ENCODE measurements at places on chromosomes 11 and 22. TPM values are rescaled to one million over a fixed set of nuclear protein-coding genes. Genes with fewer than 3 reads are reported as not detected.

The SLC6A5 gene
- not detected for total RNA-seq

The MUC6 gene
- not detected for total RNA-seq

The CARD16 gene
- not detected for total RNA-seq

The KCTD21 gene
- 8.3 TPM for total RNA-seq

The DCDC1 gene
- 0.64 TPM for total RNA-seq

The SEPTIN3 gene
- 1.3 TPM for total RNA-seq

The CEP126 gene
- total RNA-seq: 3.5 TPM

The SCGB1A1 gene
- total RNA-seq: not detected

The RIMBP3B gene
- 0.71 TPM for total RNA-seq

The CST6 gene
- total RNA-seq: not detected

The PYGM gene
- total RNA-seq: 0.79 TPM

The ROM1 gene
- total RNA-seq: 4.6 TPM

The PDE3B gene
- 2.0 TPM for total RNA-seq

The TMPRSS6 gene
- not detected for total RNA-seq

The HTR3B gene
- not detected for total RNA-seq

The VPS37C gene
- total RNA-seq: 17.7 TPM

The TIGD3 gene
- total RNA-seq: 1.0 TPM

The KDM4E gene
- total RNA-seq: not detected

The OR6A2 gene
- total RNA-seq: not detected

The HTR3A gene
- not detected for total RNA-seq

The MYBPC3 gene
- total RNA-seq: not detected

The SCUBE1 gene
- 0.15 TPM for total RNA-seq

The OR8D1 gene
- total RNA-seq: not detected

The TLCD5 gene
- 8.0 TPM for total RNA-seq

The OR1S1 gene
- not detected for total RNA-seq

The SLN gene
- 0.50 TPM for total RNA-seq

The FAM111B gene
- total RNA-seq: 7.7 TPM

The APOL3 gene
- total RNA-seq: 0.05 TPM

The GPR83 gene
- 0.06 TPM for total RNA-seq

The RAB38 gene
- 0.79 TPM for total RNA-seq

The NCR3LG1 gene
- total RNA-seq: 1.9 TPM

The KLHDC7B gene
- total RNA-seq: not detected

The OR8A1 gene
- not detected for total RNA-seq

The OTOG gene
- total RNA-seq: not detected

The DEFB131B gene
- not detected for total RNA-seq

The CCDC73 gene
- total RNA-seq: 0.05 TPM

The UBTFL1 gene
- not detected for total RNA-seq

The LGR4 gene
- total RNA-seq: 35.9 TPM

The RTN4RL2 gene
- 106 TPM for total RNA-seq

The OR52B2 gene
- not detected for total RNA-seq

The METTL15 gene
- total RNA-seq: 7.6 TPM

The MUC2 gene
- 0.21 TPM for total RNA-seq

The APOL4 gene
- total RNA-seq: not detected

The DENND6B gene
- total RNA-seq: 2.8 TPM

The LRRC32 gene
- total RNA-seq: 0.15 TPM

The C22orf31 gene
- not detected for total RNA-seq

The RBM14 gene
- 71.8 TPM for total RNA-seq

The OSBP2 gene
- total RNA-seq: 15.0 TPM

The TXNRD2 gene
- 33.8 TPM for total RNA-seq

The ANO1 gene
- total RNA-seq: 1.1 TPM

The KCNE3 gene
- not detected for total RNA-seq

The APOC3 gene
- not detected for total RNA-seq

The RFPL1 gene
- not detected for total RNA-seq

The APOL6 gene
- 2.8 TPM for total RNA-seq

The USH1C gene
- total RNA-seq: 0.85 TPM

The C11orf87 gene
- total RNA-seq: 0.03 TPM

Data from A549 treated with CpdA at 1 μM for 4 hours (cell line).